Right ventricle myocardium superior (tissue), 1 donor: ENCODE measurements at places on chromosomes 13 and 19. TPM values are rescaled to one million over a fixed set of nuclear protein-coding genes. Genes with fewer than 3 reads are reported as not detected.

Gene ERVK3-1
- total RNA-seq, result 20.0 TPM

Gene HIPK4
- not detected for total RNA-seq

Gene ACP7
- total RNA-seq, result not detected

Gene GADD45GIP1
- 31.1 TPM for total RNA-seq

Gene PEG3
- total RNA-seq, result 7.1 TPM

DNA sequence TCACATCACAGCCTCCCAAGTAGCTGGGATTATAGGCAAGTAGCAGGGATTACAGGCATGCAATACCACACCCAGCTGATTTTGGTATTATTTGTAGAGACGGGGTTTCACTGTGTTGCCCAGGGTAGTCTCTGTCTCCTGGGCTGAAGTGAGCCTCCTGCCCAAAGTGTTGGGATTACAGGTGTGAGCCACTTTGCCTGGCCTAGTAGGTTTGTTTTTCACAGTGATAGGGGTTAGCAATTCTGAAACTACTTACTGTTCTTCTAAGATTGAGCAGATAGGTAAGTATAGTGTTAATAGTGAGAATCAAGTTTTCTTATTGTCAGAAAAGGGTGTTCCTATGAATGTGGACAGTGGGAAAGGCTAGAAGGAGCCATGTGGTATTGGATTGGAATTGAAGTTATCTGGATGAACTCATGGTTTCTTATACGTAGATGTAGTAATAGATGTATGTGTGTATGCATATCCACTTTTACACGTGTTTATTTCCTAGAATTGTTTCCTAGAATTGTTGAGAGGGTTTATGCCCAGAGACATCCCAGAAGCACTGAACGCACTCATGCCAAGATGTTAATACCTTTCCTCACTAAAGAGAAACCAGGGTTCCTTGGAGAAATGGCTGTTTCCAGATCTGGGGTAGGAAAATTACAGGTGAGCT is 49.1 kb downstream of the SAE1 start:
- DNase-seq, result no peak

DNA sequence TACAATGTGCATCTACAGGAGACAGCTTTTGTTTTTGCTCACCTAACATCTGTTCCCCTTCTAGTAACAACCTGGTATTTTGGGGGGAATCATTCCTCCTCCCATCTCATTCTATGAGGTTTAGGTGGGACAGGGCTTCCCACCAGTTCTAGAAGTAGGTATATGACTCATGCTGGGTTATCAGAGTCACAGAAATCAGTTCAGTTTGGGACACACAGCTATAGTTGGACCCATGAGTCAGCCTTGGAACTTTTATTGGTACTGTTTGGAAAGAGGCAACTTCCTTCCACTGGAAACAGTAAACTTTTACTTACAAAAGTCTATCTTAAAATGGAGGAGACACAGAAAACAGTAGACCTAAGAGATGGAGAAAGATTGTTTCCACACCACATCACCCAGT is 185.5 kb downstream of the DNAJC3 start:
- DNase-seq, result no peak

DNA sequence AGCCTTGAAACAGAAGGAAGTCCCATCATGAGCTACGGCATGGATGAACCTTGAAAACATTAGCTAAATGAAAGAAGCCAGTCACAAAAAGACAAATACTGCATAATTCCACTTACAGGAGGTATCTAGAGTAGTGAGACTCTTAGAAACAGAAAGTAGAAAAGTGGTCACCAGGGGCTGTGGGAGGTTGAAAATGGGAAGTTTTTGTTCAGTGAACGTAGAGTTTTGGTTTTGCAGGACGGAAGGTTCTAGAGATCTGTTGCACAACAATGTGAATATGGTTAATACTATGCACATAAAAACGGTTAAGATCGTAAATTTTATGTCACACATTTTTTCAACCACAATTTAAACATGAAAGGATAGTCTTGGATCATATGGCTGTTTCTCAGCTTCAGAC is 11.9 kb upstream of the SLC10A2 start:
- no peak for DNase-seq

- no peak for DNase-seq
Observed at GRCh38 chr13:75359266-75359665, 122.7 kb downstream of the TBC1D4 start.

DNA sequence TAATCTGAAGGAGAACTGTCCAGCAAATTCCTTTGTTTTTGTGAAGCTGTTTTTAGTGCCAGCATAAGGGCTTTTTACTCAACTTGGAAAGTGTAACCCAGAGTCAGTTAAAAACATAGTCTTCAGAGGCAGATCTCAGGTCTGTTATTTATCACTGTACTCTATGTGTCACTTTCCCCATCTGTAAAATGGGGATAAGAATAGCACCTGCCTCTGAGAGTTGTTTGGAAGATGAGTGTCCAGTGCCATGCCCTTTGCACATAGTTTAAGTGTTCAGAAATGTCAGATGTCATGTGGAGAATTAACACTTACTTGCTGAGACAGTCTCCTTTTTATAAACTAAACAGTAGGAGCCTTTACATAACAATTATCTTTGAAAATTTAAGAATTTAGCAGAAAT is 27.9 kb downstream of the USPL1 start:
- DNase-seq, result no peak

GRCh38 chr19:15268192-15268927 is 36.1 kb upstream of the EPHX3 start:
- DNase-seq, result no peak

GRCh38 chr13:99421271-99421670 is 80.0 kb upstream of the TM9SF2 start:
- DNase-seq, result no peak

DNA sequence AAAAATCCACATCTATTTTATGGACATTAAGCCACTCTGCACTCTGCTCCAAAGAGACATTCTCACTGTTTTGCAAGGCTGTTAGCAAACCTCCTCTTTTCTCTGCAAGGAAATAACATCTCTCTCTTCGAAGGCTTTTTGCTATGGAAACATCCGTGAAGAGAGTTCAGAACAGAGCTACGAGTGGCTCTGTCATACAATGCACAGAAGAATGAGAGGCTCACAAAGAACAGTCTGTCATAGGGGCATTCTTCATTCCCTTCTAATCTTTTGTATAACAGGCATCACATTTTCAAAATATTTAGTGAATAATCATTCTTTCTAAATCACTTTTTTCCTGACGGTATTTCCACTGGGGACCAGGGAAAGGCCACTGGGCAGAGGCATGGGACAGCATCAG is 346.1 kb downstream of the IRS2 start:
- DNase-seq, result no peak

DNA sequence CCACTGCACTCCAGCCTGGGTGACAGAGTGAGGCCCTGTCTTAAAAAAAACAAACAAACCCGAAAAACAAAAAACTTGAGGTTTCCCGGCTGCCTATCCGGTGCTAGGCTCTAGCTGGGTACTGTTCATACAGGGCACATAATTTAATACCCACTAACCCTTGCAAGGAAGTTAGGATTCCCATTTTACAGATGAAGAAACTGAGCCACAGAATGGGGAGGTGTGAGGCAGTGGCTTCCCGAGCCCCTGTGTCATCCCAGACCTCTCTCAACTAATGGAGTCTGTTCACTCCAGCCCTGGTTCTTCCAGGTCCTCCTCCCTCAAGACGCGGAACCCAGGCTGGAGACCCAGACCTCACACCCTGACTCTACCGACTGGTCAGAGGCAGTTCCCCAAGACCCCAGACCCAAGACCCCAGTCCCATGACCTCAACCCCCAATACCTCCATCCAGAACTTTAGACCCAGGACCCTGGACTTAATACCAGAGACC is 576 bp downstream of the APBA3 start:
- no peak for DNase-seq

DNA sequence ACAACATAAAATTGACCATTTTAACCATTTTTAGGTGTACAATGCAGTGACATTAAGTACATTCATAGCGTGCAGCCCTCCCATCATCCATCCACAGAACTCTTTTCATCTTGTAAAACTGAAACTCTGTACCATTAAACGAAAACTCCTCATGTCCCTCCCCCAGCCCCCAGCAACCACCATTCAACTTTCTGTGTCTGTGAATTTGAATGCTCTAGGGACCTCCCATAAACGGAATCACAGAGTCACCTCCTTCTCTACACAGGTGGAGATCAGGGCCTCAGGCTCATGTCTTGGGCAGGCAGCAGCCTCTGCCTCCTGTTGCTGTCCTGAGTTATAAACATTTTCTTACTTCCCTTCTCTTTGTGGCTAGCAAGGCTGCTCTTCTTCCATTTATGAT is 7.3 kb upstream of the CCNE1 start:
- DNase-seq, result no peak
